ENCODE measurements at places on chromosomes 5 and 9.

GRCh38 chr5:168809218-168809617, 230.1 kb upstream of the PANK3 start:
- DNase-seq, result no peak

DNA sequence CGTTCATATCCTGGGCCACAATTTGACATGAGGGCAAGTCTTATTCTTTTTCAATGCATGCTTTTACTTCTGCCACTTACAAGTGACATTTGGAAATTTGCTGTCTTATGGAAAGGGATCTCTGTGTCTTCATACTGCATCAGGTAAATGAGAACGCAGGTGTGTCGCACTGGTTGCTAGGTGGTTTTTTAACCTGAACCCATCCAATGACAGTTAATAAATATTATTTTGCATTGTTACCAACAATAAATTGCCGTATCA, 1.1 kb downstream of the ADAMTS16 start:
- DNase-seq, result no peak

- DNase-seq, result no peak
Measured at GRCh38 chr9:121881920-121882500, 211.1 kb downstream of the TTLL11 start.

GRCh38 chr5:140349244-140349643, 2.8 kb upstream of the HBEGF start:
- no peak for DNase-seq

GRCh38 chr5:57414857-57415256, 67.8 kb downstream of the ACTBL2 start:
- no peak for DNase-seq

- DNase-seq, result no peak
Measured at GRCh38 chr5:67530609-67531255, 334.1 kb upstream of the CD180 start.

DNA sequence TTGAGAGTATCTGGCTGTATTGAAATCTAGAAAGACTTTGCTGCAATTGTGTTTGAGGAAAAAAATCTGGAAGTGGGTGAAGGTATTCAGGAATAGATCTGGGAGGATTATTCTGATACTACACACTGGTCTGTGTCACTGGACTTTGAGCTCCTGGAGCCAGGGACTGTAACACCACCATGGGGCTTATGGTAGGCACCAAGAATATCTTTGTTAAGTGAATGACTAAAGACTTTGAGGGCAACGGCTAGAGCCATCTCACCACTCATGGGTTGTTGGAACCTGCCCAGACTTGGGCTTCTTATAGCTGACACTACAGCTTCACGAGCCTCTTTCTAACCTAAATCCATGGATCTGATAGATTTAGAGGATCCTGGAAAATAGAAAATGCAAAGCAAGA, 10.2 kb downstream of the NFX1 start:
- no peak for DNase-seq

GRCh38 chr9:97980918-97981845, 2.0 kb upstream of the ANP32B start:
- peak; percentile 78 for DNase-seq

DNA sequence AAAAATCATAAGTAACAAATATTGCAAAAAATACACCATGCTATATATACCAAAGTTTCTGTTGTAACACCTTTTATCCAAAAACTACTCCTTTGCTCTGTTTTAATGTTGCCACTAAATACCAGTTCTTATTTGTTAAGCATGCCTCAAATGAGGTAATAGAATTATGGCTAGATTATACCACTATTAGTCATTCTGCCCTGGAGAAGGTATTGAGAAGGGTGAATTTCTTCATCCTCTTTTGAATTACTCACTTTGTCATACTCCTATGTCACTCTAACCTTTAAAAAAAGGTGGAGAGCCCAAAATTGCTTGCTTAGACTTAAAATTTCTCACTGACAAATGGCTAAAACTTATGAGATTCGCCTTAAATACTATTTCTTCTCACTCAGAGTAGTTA, 750.9 kb downstream of the MAT2B start:
- no peak for DNase-seq

DNA sequence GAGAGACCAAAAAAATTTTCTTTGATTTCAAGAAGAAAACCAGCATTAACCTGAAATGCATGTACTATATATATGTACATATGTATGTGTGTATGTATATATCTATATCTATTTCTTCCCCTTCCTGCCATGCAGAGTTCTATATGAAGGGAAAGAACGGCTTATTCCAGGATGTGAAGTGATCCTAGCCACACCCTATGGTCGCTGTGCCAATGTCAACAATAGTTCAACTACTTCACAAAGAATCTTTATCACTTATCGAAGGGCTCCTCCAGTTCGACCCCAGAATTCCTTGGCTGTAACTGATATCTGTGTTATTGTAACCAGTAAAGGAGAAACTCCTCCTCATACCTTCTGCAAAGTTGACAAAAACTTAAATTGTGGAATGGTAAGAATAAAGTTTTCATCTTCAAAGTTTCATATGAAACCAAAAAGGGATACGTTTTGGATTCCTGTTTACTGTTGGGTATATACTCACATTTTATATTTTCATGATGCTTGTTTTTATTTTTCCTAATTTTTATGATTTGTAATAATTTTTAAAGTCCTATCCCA, 56.2 kb downstream of the DENND4C start:
- no peak for DNase-seq

GRCh38 chr5:27325513-27325912, 287.1 kb upstream of the CDH9 start:
- no peak for DNase-seq

GRCh38 chr9:129676975-129677374, 11.5 kb downstream of the PRRX2 start:
- DNase-seq, result no peak

- DNase-seq, result no peak
Measured at GRCh38 chr5:176742246-176743105, 67.9 kb upstream of the UNC5A start.

- DNase-seq, result no peak
Measured at GRCh38 chr5:8192840-8193239, 323.9 kb downstream of the MTRR start.

DNA sequence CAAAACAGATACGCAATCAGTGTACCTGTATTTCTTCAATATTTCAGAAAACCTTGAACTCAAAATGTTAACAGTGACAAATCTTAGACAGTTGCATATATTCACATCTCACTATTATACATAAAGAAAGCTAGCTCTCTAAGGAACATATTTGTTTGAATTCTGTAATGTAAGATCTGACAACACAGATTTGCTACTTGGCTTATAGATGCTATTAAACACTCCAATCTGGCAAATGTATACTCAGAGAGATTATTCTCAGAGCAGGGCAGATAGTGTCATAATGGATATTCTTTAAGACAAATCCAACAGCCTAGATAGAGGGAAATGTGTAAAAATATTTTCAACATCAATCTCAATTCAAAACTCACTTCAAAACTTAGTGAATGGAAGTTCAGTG, 794.5 kb upstream of the CDH9 start:
- DNase-seq, result no peak

GRCh38 chr5:6404129-6404528, 25.8 kb upstream of the MED10 start:
- no peak for DNase-seq

GRCh38 chr9:35993976-35994720, 36.2 kb upstream of the OR2S2 start:
- DNase-seq, result no peak

DNA sequence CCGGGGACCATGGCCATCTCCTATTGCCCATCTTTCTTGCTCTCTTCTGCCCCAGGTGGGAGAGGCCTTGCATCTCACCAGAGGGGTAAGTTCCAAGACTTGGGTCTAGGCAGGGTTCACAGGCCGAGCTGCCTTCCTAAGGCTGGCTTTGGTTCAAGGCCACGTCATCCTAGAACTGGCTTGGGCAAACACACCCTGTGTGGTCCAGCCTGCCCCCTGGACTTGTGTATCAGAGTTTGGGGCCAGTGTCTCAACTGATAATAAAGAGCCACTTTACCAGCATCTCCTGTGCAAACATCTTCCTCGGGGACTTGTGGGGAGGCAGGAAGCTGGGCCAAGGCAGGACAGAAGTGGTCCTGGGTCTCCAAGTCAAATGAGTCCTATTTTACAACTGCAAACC, 17.8 kb downstream of the BOD1 start:
- no peak for DNase-seq

- DNase-seq, result no peak
Measured at GRCh38 chr9:21317956-21318923, 13.1 kb upstream of the IFNA5 start.

GRCh38 chr9:129664746-129665388, 580 bp upstream of the PRRX2 start:
- DNase-seq, result no peak

GRCh38 chr5:1497242-1497777, 26.4 kb downstream of the LPCAT1 start:
- no peak for DNase-seq

- DNase-seq, result no peak
Measured at GRCh38 chr9:137053944-137054931, at the start of gene ENTPD2. Gene ENTPD2, minus strand, starts transcription at chr9:137054061. Its CDS starts 64 bp downstream, at chr9:137053997.

GRCh38 chr9:21993007-21993406, 1.2 kb downstream of the CDKN2A start:
- DNase-seq, result no peak

DNA sequence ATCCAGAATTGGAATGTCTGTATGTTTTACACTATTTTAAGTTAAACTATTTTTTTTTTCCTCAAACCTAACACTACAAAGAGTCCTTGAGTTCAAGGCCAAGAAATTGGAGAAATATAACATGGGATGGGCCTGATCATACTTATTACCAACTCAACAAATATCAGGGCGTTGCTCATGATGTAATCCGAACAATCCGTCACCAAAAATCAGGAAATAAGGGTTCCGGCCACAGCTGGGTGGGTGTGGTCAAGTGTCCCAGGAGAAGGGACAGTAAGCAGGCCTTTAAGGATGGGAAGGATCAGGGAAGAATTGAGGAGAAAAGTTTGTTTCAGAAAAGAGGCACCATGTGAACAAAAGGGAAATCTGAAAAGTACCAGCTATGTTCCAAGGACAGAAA, 29.8 kb downstream of the MED27 start:
- no peak for DNase-seq

GRCh38 chr9:130352081-130352480, 86.5 kb downstream of the HMCN2 start:
- DNase-seq, result no peak

DNA sequence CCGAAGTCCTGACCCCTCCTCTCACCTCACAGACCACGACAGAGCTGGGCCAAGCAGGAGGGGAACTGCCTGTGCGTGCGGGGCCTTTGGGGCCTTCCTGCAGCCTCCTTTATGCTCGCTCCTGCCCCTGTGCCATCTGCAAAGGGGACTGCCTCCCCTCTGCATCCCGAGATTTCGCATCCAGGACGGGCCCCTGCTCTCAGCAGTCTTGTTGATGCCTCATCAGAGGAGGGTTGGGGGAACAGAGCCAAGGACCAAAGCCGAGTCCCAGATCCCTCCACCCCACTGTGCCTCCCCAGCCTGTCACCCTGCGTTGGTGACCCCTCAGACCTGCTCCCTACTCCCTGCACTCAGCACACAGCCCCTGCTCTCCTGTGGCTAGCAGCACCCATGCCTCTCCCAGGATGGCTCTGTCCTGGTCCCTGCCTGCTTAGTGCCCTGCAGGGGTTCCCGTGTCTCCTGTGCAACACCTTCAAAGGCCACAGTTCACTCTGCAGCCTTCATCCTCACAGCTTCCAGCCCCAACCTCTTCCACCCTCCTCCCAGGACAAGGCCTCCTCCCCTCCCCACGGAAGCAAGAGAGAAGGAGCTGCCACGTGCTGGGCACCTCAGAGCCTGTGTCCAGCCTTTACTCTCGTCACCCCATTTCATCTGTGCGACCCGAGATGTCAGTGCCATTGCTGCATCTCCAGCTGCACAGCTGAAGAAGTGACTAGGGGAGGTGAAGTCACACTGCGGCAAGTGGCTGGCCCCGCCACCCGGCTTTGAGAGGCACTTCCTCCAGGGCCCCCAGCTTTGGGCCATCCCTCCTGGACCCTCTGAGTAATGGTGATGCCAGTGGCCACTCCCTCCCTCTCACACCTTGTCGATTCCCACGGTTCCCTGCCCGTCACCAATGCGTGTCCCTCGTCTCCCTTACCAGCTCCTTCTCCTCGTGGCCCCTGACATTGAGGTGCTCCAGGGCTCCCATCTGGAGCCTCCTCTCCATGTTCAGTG, 62.6 kb upstream of the LRRTM2 start:
- DNase-seq, result no peak

- DNase-seq, result no peak
Measured at GRCh38 chr9:137247135-137247915, 3.8 kb upstream of the STPG3 start.

GRCh38 chr5:141809380-141810096, 68.7 kb downstream of the PCDH1 start:
- no peak for DNase-seq

DNA sequence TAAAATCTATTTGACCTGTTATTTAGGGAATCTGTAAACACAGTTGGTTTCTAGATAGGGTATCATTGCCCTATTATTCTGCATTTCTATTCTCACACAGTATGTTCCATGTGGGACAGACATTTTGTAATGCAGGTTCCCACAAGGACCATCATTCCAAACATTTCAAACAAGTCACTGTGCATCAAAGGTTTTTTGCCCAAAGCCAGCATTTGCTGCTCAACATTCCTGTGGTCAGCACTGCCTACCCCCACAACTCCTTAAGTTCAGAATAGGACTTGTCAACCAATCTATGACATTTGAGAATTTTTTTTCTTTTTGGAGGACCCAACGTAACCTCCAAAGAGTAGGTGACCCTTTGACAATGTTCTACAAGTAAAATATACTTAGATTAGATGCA, 95.7 kb downstream of the LPAR1 start:
- no peak for DNase-seq

DNA sequence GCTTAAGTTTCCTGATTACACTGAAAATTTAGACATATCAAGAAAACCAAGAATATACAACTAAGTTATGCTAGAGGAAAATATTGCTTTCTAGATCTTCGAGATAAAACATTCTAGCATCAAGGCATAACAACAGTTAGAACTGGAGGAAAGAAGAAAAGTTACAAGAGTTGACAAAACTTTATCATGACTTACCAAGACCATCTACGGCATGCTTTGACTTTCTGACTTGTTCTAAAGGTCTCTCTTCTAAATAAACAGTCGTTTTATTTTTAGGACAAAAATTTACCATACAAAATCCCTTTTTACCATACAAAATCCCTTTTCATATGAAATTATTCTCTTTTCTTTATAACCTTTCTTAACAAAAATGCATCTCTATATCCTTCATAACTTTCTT, 1110.1 kb upstream of the CDH10 start:
- no peak for DNase-seq

GRCh38 chr9:24572406-24572805, 26.7 kb upstream of the IZUMO3 start:
- DNase-seq, result no peak

Data from nucleus accumbens (tissue), 56 donors.